Fibroblast of the conjunctiva (primary cell): ENCODE measurements at places on chromosomes 2 and 18.

DNA sequence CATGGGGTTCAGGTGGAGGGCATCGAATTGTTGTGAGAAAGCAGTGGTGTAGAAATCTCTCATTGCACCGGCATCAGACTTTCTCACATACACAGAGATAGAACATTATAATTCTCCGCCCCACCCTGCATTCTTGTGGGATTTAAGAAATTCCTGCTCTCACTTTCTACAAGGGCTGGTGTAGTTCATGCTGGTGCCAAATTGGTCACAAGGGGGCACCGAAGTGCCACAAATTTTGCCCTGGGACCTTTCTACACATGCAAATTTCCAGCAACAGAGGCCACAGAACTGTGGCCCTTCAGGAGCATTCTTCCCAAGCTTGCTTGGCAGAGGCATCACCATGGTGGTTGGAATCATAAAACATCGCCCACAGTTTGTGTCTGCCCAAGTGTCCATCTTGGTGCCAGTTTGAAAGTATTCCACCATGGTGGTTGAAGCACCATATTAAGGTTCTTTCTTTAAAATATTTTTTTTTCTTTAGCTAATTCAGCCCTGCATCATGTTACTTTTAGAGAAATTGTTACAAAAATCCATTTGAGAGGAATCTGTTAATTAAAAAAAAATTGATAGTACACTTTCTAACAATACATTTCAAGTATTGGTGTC lies 521.2 kb upstream of the FANCL start:
- DNase-seq: peak; percentile 27

DNA sequence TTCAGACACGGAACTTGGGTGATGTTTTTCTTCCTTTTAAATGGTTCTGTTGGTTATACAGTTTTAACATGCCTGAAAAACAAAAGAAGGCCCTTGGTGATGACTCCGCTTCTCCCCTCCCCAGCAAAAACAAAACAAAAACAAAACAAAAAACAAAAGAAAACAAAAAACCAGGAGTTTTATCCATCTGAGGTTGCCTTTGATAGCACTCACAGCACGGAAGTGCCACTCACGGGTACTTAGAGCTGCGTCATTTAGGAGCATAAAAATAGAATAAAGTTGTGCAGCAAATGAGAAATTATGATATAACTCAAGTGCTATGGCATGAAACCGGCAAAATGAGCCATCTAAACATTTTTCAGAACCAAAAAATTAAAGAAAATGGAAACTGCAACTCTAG lies 57.7 kb downstream of the ZEB2 start:
- no peak for DNase-seq

GRCh38 chr2:119958670-119959268 lies 54.1 kb upstream of the EPB41L5 start:
- DNase-seq: no peak

DNA sequence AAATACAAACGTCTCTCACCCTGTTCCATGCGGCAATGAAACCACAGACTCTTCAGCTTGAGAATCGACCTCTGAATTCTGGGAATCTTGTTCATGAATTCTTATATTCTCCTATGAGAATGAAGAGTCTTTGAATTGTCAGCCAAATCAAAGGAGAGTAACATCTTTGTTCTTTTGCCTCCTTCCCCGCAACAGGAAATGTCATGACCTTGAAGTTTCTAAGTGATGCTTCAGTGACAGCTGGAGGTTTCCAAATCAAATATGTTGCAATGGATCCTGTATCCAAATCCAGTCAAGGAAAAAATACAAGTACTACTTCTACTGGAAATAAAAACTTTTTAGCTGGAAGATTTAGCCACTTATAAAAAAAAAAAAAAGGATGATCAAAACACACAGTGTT lies 21.8 kb downstream of the TNFAIP6 start:
- DNase-seq: no peak

- DNase-seq: no peak
These were observed 3.5 kb upstream of the RFX8 start for GRCh38 chr2:101478181-101479001.

DNA sequence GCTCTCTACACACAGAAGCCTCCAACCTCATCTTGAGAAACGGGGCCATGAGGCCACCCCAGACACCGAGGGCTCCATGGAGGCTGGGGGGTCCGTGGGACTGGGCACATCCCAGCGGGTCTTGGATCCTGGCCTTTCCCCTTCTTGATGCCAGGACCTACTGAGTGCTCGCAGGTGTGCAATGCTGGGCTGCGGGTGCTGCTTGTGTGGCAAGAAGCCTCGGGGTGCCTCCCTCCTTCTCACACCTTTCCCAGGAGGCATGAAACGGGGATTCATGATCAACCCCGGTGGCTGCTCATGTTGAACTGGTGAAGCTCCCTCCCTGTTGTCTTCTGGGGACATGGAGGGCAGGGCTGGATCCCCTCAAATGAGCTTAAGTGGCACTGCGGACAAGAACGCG lies 2.0 kb upstream of the BUB1 start:
- DNase-seq: no peak
